ENCODE measurements at places on chromosomes 7 and 10. TPM values are rescaled to one million over a fixed set of nuclear protein-coding genes. Genes with fewer than 3 reads are reported as not detected.

PNLIPRP1 gene
- total RNA-seq, result not detected

CCDC172 gene
- total RNA-seq, result not detected

VPS37D gene
- total RNA-seq, result 2.9 TPM

GHRHR gene
- total RNA-seq, result not detected

LRIT1 gene
- total RNA-seq, result not detected

C7orf57 gene
- total RNA-seq, result not detected

KCNIP2 gene
- 1.2 TPM for total RNA-seq

GLCCI1 gene
- 3.1 TPM for total RNA-seq

PRDX3 gene
- total RNA-seq, result 145 TPM

ASCC1 gene
- 34.0 TPM for total RNA-seq

TMEM248 gene
- total RNA-seq, result 102 TPM

CYP2C8 gene
- total RNA-seq, result not detected

COL1A2 gene
- 1,111 TPM for total RNA-seq

LOXL4 gene
- total RNA-seq, result 7.2 TPM

FOXI2 gene
- total RNA-seq, result not detected

LDB3 gene
- total RNA-seq, result under 0.01 TPM

STEAP1B gene
- total RNA-seq, result 22.8 TPM

NPFFR1 gene
- total RNA-seq, result not detected

PRKCQ gene
- not detected for total RNA-seq

NPVF gene
- total RNA-seq, result not detected

ELAPOR2 gene
- 3.3 TPM for total RNA-seq

OR2A42 gene
- total RNA-seq, result not detected

FRMD4A gene
- total RNA-seq, result 33.2 TPM
